ENCODE measurements at places on chromosomes 2 and 18. TPM values are rescaled to one million over a fixed set of nuclear protein-coding genes. Genes with fewer than 3 reads are reported as not detected.

EFR3B gene
- not detected for total RNA-seq

ZDBF2 gene
- total RNA-seq: 14.0 TPM

RGPD4 gene
- total RNA-seq: not detected

GATA6 gene
- not detected for total RNA-seq

UGT1A9 gene
- total RNA-seq: not detected

IL1R2 gene
- total RNA-seq: 1.9 TPM

CHAC2 gene
- total RNA-seq: 0.76 TPM

DNA sequence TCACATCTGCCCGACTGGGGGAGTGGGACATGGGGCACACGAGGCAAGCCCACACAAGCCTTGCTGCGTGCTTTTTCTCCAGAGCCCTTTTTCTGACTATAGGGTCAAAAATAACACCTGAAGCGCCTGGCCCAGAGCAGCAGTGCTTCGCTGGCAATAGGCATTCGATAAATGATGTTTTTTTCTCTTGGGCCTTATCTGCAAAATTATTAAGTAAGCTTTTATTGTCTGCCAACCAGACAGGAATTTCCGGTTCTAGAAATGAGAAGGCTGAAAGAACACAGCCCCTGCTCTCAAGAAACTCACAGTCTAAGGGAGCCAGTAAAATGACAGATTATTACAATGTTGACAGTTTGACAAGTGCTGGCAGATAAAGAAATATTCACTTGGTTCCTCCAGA is 2.7 kb upstream of the TMBIM1 start:
- peaks cover 29% of the 10 kb centered on the region for H3K4me1 ChIP-seq
- no peaks in the 10 kb centered on the region for H3K27me3 ChIP-seq
- H3K27ac ChIP-seq: no peak overlapping the region
- DNase-seq: no peak
- H3K4me3 ChIP-seq: no peak overlapping the region

- no peaks in the 10 kb centered on the region for H3K4me1 ChIP-seq
- no peaks in the 10 kb centered on the region for H3K36me3 ChIP-seq
- H3K27me3 ChIP-seq: peaks cover 10% of the 10 kb centered on the region
- DNase-seq: no peak
Observed at GRCh38 chr2:27814758-27815157, 43.2 kb downstream of the MRPL33 start.

- peaks cover 34% of the 10 kb centered on the region for H3K4me1 ChIP-seq
- no peak for DNase-seq
- no peaks in the 10 kb centered on the region for H3K27me3 ChIP-seq
- peaks cover 10% of the 10 kb centered on the region for H3K36me3 ChIP-seq
- no peak overlapping the region for H3K27ac ChIP-seq
Observed at GRCh38 chr2:175152242-175152641, 15.8 kb downstream of the ATF2 start.

DNA sequence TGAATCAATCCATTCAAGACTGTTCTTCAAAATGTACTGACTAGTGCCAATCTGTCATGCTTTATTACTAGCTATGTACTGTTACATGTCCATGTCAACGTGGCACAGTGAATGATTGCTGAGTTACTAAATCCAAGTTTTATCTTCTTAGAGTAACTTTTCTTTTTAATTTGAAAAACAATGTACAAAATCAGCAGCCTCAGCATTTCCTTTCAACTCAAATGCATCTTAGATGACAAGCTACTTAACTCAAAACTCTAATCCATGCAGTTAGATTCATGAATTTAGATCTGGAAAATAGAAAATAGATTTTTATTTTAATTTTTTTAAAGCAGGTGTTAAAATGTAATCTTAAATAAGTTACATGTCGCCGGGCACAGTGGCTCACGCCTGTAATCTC is 174.2 kb downstream of the CAPN13 start:
- no peak for DNase-seq
- H3K27ac ChIP-seq: no peak overlapping the region
- no peaks in the 10 kb centered on the region for H3K36me3 ChIP-seq
- no peaks in the 10 kb centered on the region for H3K27me3 ChIP-seq
- H3K4me1 ChIP-seq: peaks cover 12% of the 10 kb centered on the region

- no peak for DNase-seq
- no peaks in the 10 kb centered on the region for H3K4me1 ChIP-seq
- no peaks in the 10 kb centered on the region for H3K27me3 ChIP-seq
- no peak within 1 kb of the TSS for H3K4me3 ChIP-seq
- no peaks in the 10 kb centered on the region for H3K36me3 ChIP-seq
Observed at GRCh38 chr2:137964066-137964858, at the start of gene HNMT. Gene HNMT, plus strand, starts transcription at chr2:137964473. Its CDS starts 19 bp downstream, at chr2:137964492.

DNA sequence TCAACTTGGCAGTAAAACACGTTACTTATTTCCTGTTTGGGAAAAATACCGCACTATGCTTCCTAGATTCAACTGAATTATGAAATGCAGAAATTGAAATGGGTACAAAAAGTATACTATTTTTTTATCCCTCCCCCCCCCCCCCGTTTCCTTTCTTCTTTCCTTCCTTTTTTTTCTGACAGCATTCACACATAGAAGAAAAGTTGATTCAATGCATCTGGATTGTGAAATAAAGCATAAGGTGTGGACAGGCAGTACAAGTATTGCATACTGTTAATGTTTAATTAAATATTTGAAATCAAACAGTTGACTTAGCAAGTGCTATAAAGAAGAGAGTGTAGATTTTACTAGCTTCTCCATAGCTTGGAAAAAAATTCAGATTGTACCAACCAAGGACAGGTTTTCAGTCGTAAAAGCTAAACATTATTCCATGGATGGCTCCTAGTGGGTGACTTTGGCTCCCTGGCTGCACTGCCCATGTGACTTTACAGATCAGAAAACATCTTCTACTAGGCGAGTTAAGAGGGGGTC is 21.6 kb upstream of the AGFG1 start:
- no peak overlapping the region for H3K27ac ChIP-seq
- H3K4me1 ChIP-seq: peaks cover 2% of the 10 kb centered on the region
- DNase-seq: no peak
- no peaks in the 10 kb centered on the region for H3K27me3 ChIP-seq
- H3K4me3 ChIP-seq: no peak overlapping the region

GRCh38 chr2:217903859-217904613 is 98.8 kb downstream of the TNS1 start:
- H3K4me3 ChIP-seq: no peak overlapping the region
- H3K4me1 ChIP-seq: no peaks in the 10 kb centered on the region
- no peak for DNase-seq
- no peaks in the 10 kb centered on the region for H3K36me3 ChIP-seq
- peak overlapping the region; percentile 5 for H3K27ac ChIP-seq
- peaks cover 70% of the 10 kb centered on the region for H3K27me3 ChIP-seq

DNA sequence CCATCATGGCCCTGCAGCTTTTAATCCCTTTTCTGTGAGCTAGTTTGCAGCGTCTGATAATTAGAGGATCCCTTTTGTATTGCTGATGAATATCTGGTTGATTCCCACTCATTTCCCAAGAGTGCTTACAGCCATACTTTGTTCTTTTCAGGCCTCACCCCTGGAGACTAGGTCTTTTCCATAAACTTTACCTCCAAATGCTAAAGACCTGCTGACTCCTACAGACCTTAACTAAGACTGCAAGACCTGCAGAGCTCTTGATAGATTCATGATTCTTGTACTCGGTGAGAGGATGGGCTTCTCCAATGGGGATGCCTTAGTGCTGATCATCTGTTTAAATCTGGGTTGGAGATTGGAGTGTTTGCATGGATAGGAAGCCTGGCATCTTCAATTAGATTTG is 33.1 kb upstream of the DYNAP start:
- H3K4me1 ChIP-seq: no peaks in the 10 kb centered on the region
- H3K4me3 ChIP-seq: no peak overlapping the region
- DNase-seq: no peak

- peaks cover 6% of the 10 kb centered on the region for H3K4me1 ChIP-seq
- H3K27ac ChIP-seq: no peak overlapping the region
- H3K4me3 ChIP-seq: peak overlapping the region; percentile 52
- DNase-seq: no peak
- peaks cover 14% of the 10 kb centered on the region for H3K27me3 ChIP-seq
- H3K36me3 ChIP-seq: no peaks in the 10 kb centered on the region
Observed at GRCh38 chr2:230124757-230125431, 56.2 kb upstream of the SLC16A14 start.

- no peaks in the 10 kb centered on the region for H3K4me1 ChIP-seq
- H3K27me3 ChIP-seq: no peaks in the 10 kb centered on the region
- no peaks in the 10 kb centered on the region for H3K36me3 ChIP-seq
- no peak overlapping the region for H3K27ac ChIP-seq
Observed at GRCh38 chr2:49236316-49236715, 82.0 kb upstream of the FSHR start.

- H3K4me1 ChIP-seq: peaks cover 4% of the 10 kb centered on the region
- H3K27ac ChIP-seq: no peak overlapping the region
- peaks cover 4% of the 10 kb centered on the region for H3K36me3 ChIP-seq
- no peaks in the 10 kb centered on the region for H3K27me3 ChIP-seq
- H3K4me3 ChIP-seq: no peak overlapping the region
Observed at GRCh38 chr2:197464175-197464574, 10.8 kb downstream of the COQ10B start.

GRCh38 chr2:55168221-55169154 is 63.6 kb downstream of the CLHC1 start:
- H3K4me3 ChIP-seq: no peak overlapping the region
- H3K36me3 ChIP-seq: no peaks in the 10 kb centered on the region
- no peak overlapping the region for H3K27ac ChIP-seq
- H3K4me1 ChIP-seq: peaks cover 5% of the 10 kb centered on the region

DNA sequence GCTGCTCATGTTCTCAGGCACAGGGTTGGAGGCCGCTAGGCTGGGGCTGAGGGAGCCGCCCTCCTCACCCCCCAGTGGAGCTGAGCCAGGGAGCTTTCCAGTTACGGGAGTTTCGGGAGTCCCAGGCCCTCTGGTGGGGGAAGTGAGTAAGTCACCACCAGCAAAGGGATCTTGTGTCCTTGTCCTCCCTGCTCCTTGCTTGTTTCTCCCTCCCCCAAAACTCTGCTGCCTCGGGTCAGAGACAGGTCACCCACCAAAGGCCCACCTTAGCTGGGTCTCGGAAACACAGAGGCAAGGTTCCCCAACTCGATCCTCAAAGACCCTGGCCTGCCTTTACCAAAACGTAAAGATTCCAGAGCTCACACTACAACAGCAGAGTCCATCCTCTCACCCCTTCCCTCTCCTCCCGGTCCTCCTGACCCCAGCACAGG is 60.5 kb upstream of the POMC start:
- H3K27me3 ChIP-seq: no peaks in the 10 kb centered on the region
- peak overlapping the region; percentile 32 for H3K27ac ChIP-seq
- no peak overlapping the region for H3K4me3 ChIP-seq
- H3K4me1 ChIP-seq: peaks cover 2% of the 10 kb centered on the region
- no peak for DNase-seq

GRCh38 chr18:25451077-25451658 is 99.2 kb upstream of the ZNF521 start:
- no peak overlapping the region for H3K27ac ChIP-seq
- no peaks in the 10 kb centered on the region for H3K4me1 ChIP-seq
- no peaks in the 10 kb centered on the region for H3K27me3 ChIP-seq
- H3K36me3 ChIP-seq: no peaks in the 10 kb centered on the region
- no peak overlapping the region for H3K4me3 ChIP-seq

GRCh38 chr2:239724851-239725550 is 300.1 kb downstream of the NDUFA10 start:
- H3K4me1 ChIP-seq: peaks cover 5% of the 10 kb centered on the region
- no peaks in the 10 kb centered on the region for H3K27me3 ChIP-seq
- no peak for DNase-seq
- no peak overlapping the region for H3K4me3 ChIP-seq
- no peak overlapping the region for H3K27ac ChIP-seq
- no peaks in the 10 kb centered on the region for H3K36me3 ChIP-seq

All from T-helper 17 cell (primary cell).